ENCODE measurements at places on chromosomes 11 and 22. TPM values are rescaled to one million over a fixed set of nuclear protein-coding genes. Genes with fewer than 3 reads are reported as not detected.

GRCh38 chr22:38947321-38948140, 9.9 kb upstream of the APOBEC3A start:
- DNase-seq: no peak

DNA sequence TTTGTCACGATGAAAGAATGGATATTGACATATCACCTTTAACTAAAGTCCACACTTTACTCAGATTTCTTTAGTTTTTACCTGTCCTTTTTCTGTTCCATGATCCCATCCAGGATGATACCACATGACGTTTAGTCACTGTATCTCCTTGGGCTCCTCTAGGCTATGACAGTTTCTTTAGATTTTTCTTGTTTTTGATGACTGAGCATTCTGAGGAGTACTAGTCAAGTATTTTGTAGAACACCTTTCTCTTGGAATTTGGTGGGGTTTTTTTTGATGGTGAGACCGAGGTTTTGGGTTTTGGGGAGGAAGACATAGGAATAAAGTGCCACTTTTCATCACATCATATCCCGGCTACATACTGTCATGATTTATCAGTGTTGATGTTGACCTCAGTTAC, 4.0 kb downstream of the LDHAL6A start:
- no peak for DNase-seq

TSGA10IP gene
- total RNA-seq: not detected

DNA sequence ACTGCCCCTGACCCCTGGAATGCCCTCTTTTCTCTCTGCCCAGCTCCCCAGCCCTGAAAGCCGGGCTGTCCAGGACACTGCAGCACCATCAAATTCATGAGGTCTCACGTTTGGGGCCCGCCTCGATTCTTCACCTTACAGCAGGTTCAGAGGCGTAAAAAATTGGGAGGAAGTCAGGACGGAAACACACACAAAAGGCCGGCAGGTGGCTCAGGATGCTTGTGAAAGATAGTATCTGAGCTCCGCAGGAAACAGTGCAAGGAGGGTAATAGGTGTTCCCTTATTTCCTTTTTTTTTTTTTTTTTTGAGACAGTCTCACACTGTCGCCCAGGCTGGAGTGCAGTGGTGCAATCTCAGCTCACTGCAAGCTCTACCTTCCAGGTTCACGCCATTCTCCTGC, 4.1 kb downstream of the RFPL2 start:
- DNase-seq: no peak

- DNase-seq: no peak
Observed at GRCh38 chr22:31585161-31585859, 76.7 kb downstream of the PISD start.

DNA sequence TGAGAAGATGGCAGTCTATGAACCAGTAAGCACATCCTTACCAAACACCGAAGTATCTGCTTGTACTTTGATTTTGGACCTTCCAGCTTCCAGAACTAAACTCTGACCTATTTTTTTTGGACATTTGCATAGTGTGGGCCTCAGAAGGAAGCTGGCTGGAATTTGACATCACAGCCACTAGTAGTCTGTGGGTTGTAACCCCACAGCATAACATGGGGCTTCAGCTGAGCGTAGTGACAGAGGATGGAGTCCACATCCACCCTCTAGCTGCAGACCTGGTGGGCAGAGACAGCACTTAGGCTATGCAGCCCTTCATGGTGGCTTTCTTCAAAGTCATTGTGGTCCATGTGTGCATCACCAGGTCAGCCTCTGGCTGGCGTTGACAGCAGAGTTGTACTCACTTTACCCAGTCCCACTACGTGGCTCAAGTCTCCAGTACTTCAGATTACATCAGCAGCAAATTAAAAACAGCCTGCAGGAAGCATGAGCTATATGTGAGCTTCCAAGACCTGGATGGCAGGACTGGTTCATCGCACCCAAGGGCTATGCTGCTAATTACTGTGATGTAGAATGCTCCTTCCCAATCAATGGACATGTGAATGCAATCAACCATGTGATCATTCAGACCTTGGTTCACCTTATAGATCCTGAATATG, 58.6 kb upstream of the VPREB1 start:
- DNase-seq: no peak

- no peak for DNase-seq
Observed at GRCh38 chr11:124745835-124746620, 6.0 kb downstream of the VSIG2 start.

DNA sequence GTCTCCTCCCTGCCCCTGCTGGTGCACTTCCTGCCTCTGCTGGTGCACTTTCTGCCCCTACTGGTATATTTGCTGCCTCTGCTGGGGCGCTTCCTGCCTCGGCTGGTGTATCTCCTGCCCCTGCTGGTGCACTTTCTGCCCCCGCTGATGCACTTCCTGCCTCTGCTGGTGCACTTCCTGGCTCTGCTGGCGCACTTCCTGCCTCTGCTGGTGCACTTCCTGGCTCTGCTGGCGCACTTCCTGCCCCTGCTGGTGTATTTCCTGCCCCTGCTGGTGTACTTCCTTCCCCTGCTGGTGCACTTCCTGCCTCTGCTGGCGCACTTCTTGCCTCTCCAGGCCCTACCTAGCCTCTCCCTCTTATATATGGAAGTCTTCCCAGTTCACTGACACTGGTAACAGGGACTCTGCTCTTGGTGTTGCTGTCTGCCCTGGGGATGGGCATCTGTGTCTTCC, 10.1 kb downstream of the MTFP1 start:
- DNase-seq: no peak

DNA sequence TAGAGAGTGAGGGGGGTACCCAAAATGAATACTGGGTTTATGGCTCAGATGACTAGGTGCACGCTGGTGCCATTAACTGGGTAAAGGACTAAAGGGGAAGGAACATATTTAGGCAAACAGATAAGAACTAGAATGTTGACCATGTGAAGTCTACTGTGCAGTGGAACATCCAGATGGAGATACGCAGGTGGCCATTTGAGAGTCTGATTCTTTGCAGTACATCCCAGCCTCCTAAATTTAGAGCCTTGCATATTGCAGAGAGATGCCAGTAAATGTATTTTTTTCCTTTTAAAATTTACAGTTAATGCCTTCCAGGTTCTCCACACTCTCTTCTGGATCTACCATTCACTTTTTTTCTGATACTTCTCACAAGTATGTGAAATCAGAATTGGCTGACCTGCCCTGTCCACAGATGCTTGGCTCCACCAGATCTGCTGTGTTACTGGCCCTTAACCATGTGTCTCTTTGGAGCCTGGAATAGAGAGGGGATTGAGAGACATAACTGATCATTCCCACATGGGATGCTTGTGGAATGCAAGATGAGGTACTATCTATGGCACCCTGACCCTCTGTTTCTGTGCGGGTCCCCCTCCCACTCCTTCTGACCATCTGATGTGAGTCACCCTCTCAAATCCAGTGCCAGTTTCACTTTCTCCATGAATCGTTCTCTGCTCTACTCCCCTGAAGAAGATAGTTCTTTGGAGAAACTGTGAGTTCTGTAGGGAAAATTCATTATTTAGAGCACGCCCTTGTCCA, 77.0 kb upstream of the NCAM1 start:
- DNase-seq: no peak

HTR3A gene
- total RNA-seq: 0.29 TPM

DNA sequence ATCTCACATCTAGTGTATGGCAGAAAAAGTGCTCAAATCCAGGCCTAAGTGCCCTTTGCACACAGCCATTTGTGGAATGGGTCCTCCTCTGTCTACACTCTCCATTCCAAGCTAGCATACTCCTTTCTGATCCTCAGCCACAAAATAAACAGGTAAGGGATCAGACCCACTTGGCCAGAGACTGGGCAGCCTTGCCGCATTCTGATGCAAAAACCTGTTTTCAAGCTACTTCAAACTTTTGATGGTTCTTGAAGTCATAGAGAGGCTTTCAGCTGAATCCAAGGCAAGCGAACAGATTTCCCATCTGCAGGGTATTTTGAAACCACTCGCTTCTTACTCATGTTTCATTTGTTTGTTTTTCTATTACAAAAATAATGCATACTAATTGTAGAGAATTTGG, 136.6 kb upstream of the NAV2 start:
- DNase-seq: no peak

GRCh38 chr11:70304208-70304603, 33.7 kb downstream of the PPFIA1 start:
- DNase-seq: no peak

DNA sequence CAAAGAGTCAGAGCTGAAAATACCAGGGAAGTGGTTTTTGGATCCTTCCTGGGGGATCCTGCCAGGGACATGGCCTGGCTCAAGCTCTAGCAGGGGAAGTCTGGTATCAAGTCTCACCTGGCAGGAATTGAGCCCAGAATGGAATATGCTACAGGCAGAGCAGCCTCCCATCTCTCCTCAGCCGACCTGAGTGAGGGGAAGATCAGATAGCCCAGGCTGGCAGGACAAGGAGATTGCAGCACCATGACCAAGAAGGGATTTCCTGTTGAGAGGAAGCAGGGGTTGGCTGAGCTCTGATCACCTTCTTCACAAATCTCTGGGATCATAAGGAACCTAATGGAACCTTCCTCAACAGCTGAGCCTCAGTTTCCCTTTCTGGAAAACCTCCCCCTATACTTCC, 13.0 kb downstream of the OAF start:
- no peak for DNase-seq

DGCR6 gene
- total RNA-seq: 1.1 TPM

GRCh38 chr22:49046546-49047361, 780.9 kb downstream of the BRD1 start:
- DNase-seq: no peak

- no peak for DNase-seq
Observed at GRCh38 chr11:65295001-65295400, 19.7 kb upstream of the CDC42EP2 start.

DNA sequence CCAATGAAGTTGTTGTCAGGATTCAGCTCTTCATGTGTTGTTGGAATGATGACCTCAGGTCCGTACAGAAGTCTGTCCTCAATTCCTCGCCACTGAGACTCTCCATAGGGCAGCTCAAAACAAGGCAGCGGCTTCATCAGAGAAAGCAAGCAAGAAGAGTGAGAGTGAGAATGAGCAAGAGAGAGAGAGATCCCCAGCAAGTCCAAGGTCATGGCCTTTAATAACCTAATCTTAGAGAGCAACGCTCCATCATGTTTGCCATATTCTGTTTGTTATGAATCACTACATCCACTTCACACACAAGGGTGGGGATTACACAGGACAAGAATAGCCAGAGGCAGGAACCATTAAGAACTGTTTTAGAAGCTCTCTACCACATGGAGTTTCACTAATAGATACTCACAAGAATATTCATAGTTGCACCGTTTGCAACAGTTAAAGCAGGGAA, 23.3 kb upstream of the MMP7 start:
- DNase-seq: no peak
